Activated CD4-positive, alpha-beta memory T cell treated with anti-CD3 and anti-CD28 coated beads, Interleukin-2, amount 10 ng/mL, durations not matched to agents 7 days and 5 days (primary cell): ENCODE measurements at places on chromosomes 4 and X. TPM values are rescaled to one million over a fixed set of nuclear protein-coding genes. Genes with fewer than 3 reads are reported as not detected.

BGN gene
- total RNA-seq: not detected

CT83 gene
- not detected for total RNA-seq

NXF2 gene
- total RNA-seq: not detected

PLAC8 gene
- 182 TPM for total RNA-seq

NOP14 gene
- 38.7 TPM for total RNA-seq

OPHN1 gene
- 0.30 TPM for total RNA-seq

PRDM5 gene
- total RNA-seq: not detected

IL21 gene
- 2.8 TPM for total RNA-seq

ALAS2 gene
- not detected for total RNA-seq

SOWAHB gene
- not detected for total RNA-seq

DDX53 gene
- total RNA-seq: not detected

PITX2 gene
- total RNA-seq: not detected

STBD1 gene
- 5.8 TPM for total RNA-seq

CTAG2 gene
- not detected for total RNA-seq

DNA sequence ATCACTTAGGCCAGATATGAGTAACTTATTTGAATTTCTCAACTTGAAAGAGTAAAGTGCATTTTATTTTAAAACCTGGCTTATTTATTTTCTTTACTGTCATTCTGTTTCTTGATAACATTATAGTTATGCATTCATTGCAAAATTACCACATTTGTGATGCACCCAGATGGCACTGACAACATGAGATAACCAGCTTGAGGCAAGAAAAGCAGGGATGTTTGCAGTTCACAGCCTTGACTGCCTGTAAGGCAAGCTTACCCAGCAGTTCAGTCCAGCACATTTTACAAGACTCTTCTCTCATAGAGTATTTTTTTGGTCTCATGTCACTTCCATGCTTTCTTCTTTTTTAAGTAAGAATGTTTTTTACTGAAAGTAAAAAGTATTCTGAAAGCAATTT, 25.3 kb upstream of the EPGN start:
- DNase-seq: no peak

GRCh38 chr4:183098019-183098722, 886 bp upstream of the WWC2 start:
- DNase-seq: no peak

DNA sequence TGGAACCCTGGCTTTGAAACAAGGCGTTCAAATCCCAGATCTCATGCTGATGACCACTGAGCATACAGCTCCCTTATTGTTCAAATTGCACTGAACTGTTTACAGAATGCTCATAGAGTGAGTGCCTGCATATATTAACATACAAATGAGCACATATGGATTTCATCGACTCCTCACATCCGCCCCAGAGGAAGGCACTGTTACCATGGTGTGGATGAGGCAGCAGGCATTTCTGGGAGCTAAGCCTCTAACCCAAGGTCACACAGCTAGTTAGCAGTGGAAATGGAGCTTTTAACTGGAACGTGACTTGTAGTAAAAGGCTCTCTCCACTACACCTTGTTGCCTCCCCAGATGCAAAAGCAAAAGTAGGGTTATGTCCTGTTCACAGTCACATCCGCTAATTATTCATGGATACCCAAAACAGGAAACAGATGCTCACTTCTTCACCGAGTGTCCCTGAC, 289.7 kb downstream of the STK32B start:
- no peak for DNase-seq

DNA sequence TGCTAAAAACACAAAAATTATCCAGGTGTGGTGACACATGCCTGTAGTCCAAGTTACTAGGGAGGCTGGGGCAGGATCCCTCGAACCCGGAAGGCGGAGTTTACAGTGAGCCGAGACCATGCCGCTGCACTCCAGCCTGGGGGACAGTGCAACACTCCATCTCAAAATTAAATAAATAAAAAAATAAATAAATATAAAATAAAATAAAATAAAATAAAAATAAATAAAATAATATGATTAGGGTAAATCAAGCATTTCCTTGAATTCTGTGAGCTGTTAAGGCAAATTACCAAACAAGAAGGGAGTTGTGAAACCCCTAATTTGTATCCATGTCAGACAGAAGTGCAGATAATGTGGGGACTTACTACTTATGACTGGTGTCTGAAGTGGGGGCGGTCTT, 1928.9 kb upstream of the IGFBP7 start:
- no peak for DNase-seq

DNA sequence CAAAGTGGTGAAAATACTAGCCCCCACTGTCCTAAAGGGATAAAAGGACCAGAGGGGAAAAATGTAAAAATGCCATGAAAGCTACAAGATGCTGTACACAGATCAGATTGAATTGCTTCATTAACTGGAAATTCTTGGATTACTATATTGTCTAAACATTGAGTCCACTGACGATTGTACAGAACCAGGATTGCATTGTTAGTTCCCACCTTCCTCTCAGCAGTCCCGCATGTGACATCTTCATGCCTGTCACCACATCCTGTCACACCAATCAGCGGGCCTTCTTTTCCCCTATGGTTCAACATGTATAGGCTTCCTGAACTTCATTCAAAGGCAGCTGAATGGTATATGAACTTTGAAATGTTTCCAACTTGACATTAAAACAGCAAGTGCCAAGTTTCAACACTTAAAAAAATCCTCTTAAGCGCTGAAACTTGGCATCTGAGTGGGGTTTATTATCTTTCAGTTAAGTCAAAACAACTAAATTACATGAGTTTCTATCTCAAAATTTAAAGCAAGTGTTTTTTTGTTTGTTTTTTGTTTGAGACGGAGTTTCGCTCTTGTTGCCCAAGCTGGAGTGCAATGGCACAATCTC, 24.6 kb downstream of the ZRSR2 start:
- no peak for DNase-seq

- DNase-seq: no peak
These were observed 9.0 kb upstream of the MAB21L2 start for GRCh38 chr4:150572704-150573504.

DNA sequence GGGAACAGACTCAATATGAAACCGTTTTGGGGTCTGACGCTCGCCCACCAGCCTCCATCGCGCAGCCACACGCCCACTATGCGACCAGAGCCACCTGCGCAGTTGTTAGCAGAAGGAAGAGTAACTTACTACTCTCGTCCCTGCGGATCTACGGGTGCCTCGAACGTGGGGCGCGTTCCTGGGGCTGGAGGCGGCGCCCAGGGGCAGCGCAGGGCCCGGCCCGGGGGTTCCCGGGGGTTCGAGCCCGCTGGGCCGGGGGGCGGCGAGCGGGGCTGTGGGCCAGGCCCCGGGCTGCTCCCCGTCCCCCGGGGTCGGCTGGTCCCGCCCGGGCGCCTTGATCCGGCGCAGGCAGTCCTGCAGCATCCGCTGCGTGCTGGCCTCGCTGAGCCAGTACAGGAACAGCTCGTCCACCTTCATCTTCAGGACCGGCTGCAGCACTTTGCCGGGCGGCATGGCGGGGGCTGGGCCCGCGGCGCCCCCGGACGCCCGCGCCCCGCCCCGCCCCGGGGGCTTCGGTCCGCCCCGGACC, 404 bp downstream of the PPP2R3B start:
- DNase-seq: peak; percentile 32

- no peak for DNase-seq
These were observed 23.5 kb downstream of the SPRY1 start for GRCh38 chr4:123419885-123420755.

DNA sequence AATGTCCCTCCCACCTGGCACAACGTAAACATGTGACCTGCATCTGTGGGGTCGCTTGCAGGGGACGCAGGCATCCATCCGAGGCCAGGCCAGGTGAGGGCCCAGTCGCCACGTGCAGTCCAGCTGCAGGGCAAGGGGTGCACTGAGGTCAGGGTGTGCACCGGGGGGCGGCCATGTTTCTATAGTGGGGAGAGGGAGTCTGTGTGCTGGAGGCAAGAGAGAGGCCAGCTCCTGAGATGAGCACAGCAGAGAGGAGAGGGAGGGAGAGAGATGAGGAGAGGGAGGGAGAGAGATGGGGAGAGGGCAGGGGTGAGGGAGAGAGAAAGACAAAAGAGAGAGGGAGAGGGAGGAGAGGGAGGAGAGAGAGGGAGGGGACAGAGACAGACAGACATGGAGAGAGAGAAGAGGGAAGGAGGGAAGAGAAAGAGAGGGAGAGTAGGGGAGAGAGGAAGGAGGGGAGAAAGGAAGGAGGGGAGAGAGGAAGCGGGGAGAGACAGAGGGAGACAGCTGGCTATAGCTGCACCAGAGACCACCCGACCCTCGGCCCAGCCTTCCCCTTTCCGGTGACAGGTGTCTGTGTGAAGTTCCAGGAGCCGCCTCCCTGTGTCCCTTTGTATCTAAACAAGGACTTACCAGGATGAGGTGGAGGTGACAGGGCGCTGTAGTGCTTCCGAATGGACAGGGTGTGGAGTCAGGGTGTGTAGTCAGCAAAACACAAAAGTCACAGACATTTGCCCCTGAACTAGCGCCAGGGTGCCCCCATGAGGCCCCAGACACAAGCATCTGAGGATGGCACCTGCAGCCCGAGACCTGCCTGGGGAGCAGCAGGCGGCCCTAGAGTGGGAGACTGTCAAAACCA, 68.7 kb downstream of the ADRA2C start:
- DNase-seq: no peak

- DNase-seq: no peak
These were observed 40.2 kb downstream of the KDM5C start for GRCh38 chrX:53184836-53185235.

- DNase-seq: no peak
These were observed 903.4 kb downstream of the TECRL start for GRCh38 chr4:63505714-63506460.

- no peak for DNase-seq
These were observed 7.7 kb upstream of the STX18 start for GRCh38 chr4:4549534-4549933.

- DNase-seq: no peak
These were observed 149.9 kb downstream of the SLC10A7 start for GRCh38 chr4:146371812-146372211.

DNA sequence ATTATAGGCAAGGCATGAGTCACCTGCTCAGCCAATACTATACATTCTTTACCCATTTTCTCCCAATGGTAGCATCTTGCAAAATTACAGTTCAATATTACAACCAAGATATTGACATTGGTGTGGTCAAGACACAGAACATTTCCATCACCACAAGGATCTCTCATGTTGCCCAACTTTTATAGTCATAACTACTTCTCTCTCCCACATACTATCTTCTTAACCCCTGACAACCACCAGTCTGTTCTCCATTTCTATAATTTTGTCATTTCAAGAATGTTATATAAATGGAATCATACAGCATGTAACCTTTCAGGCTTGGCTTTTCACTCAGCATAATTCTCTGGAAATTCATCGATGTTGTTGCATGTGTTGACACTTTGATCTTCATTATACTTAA, 144.9 kb downstream of the ENOX2 start:
- no peak for DNase-seq

GRCh38 chrX:66005830-66006449, 33.9 kb downstream of the VSIG4 start:
- no peak for DNase-seq

DNA sequence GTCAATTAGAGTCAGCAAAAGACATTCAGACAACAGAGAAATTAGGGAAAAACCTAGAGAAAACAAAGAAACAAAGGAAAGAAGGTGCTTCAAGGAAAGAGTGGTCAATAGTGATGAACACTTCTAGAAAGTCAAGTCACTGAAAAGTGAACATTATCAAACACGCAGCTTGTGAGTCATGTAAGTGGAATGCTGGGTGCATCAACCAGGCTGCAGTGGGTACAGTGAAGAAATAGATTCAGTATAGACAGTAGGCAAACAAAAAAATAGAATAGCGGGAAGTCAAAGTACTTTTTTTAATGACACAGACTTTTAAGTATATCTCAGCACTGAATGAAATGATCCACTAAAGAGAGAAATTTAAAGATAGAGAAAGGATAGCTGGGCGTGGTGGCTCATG, 245.8 kb downstream of the ARHGAP24 start:
- no peak for DNase-seq

- DNase-seq: no peak
These were observed 61.4 kb downstream of the ANKRD17 start for GRCh38 chr4:73197220-73197619.

- DNase-seq: no peak
These were observed 3.7 kb upstream of the FGB start for GRCh38 chr4:154559141-154559493.

DNA sequence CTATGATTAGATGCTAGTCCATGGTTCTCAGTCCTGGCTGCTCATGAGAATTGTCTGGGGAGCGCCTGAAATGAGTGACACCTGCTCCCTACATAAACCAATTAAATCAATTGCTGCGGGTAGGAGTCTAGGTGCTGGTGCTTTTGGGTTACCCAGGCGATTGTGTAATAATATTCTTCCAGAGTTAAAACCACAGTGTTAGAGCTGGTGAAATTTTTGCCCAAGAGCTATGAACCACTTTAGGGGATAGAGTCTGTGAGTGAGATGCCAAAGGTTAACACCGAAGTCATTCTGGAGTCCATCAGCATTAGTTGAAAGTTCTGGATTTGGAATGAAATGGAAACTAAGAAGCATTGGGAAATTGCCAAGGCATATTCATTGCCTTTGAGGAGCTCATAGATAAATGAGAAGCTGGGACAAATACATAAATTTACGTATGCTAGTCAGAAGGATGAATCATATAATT, 15.3 kb downstream of the PDK3 start:
- no peak for DNase-seq

GRCh38 chr4:20254511-20255250, 3.0 kb downstream of the SLIT2 start:
- no peak for DNase-seq

GRCh38 chr4:134174271-134174670, 27.3 kb downstream of the PABPC4L start:
- no peak for DNase-seq

DNA sequence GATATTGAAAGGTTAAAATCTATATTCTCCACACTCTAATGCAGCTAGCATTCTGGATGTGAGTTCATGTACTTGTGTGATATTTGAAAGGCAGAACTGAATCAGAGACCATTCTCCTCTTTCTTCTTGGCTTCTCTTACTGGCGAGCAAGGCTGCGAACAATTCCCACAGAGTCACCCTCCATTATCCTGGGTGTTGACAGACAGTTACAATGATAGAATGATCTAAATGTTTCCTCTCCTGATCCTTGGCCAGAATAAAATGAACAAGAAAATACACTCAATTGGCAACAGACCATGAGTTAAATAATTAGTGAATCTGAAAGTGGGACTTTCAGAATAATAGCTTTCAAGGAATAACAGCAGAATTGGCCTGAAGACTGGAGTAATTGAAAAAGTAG, 342.8 kb downstream of the RAPGEF2 start:
- no peak for DNase-seq

- no peak for DNase-seq
These were observed 10.3 kb upstream of the LSM6 start for GRCh38 chr4:146165221-146165620.

DNA sequence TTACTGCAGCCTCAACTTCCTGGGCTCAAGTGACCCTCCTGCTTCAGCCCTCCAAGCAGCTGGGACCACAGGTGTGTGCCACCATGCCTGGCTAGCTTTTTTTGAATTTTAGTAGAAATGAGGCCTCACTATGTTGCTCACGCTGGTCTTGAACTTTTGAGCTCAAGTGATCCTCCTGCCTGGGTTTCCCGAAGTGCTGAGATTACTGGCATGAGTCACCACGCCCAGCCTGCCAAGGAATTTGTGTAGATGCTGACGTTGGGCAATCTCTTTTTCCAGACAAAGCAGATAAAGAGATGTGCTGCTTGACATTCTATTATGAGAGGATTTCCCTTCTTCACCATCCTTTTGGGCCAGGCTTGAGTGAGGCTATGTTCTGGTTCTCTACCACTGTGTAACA, 254.5 kb upstream of the RPS6KA3 start:
- DNase-seq: no peak
